SJSA1 (cell line): ENCODE measurements at places on chromosomes 1 and 21. TPM values are rescaled to one million over a fixed set of nuclear protein-coding genes. Genes with fewer than 3 reads are reported as not detected.

The APOBEC4 gene
- total RNA-seq: not detected in 2 replicates

The NUP133 gene
- 39.0 and 43.8 TPM in 2 replicates for total RNA-seq

- peak; percentile 83 for DNase-seq
These were observed 53.8 kb downstream of the IER5 start for GRCh38 chr1:181142096-181142958.

The ESPN gene
- not detected in 2 replicates for total RNA-seq

The PRAMEF33 gene
- not detected in 2 replicates for total RNA-seq

DNA sequence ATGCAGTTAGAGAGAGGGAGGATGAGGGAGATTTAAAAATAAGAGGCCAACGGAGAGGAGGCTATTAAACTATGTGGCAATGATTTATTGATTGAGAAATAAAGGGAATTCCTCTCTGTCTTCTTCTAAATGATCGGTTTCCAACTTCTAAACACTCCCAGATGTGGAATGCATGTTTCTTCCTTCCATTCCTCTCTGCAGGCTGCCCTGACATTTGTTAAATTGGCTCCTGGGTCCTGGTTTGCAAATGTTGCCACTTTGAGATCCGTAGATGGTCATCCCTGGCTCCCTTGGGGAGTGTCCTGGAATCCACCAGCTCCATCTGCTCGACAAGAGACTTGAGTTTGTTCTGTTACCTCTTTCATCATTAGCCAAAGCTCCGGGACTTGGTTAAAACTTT, 10.3 kb upstream of the C1orf198 start:
- DNase-seq: no peak

DNA sequence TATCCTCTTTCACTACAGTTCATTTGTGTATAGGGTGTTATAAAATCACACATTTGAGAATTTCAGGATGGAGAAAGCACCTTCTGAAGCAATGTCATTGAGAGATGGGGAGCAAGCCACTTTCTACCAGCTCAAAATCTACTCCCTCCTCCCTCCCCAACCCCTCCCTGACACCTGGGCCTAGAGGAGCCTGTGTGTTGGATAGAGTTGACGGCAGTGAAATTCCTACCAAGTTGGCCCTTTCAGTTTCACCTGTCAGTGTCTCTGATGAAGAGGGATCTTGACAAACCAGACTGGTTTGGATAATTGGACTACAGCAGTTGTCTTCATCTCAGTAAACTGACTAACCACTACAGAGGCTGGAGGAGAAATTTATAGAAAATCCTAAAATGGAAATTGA, 125.0 kb upstream of the HOOK1 start:
- no peak for DNase-seq

The OBSCN gene
- total RNA-seq: 0.06 and 0.87 TPM in 2 replicates

DNA sequence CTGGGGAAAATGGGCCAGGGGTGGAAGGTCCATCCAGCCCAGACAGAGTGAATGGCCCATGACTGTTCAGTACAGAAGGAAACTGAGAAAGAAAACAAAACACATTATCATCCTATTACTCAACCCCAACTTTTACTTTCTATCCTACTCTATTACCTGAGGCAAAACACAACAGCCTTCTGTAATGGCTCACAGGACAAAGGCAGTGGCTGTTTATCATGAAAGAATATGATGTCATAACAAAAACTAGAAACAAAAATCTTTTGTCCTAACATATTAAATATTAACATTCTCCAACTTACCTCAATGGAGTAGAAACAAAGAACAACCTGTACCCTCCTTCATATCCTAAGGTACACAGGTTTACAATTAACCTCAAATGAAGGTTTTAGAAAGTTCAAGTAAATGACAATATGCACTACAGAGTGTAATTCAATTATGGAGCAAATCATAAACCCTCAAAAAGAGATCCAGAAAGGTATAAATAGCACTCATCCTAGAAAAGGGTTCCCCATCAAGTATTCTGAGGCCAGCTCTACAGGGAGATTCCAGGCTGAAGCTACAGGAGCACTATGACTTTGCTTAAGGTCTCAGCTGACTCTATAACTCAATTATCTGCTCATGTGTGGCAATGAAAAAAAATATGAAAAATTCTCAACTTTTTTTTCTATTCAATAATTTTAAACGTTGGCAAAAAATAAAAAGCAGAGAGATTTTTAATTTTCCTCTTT, 15.1 kb downstream of the ELK4 start:
- no peak for DNase-seq

GRCh38 chr1:109730666-109731065, 10.2 kb downstream of the GSTM3 start:
- no peak for DNase-seq

The C1QB gene
- not detected in 2 replicates for total RNA-seq

DNA sequence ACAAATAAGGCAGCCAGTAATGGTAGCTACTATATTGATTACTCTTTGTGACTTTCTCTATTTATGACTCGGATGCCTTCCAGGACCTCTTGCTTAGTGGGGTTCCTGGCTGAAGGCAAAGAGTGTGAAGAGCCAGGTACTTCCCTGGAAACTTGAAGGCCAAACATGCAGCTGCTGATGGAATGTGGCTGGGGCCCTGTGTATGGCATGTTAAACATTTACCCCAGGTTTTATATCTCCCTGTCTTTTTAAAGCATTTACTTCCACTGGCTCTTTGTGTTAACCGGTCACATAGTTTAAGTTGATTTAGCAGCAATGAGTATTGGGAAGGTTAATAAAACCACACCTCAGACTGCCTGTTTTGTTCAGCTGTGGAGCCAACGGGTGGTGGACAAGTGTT, 45.7 kb upstream of the PAXBP1 start:
- DNase-seq: no peak

- peak; percentile 4 for DNase-seq
These were observed 418.5 kb upstream of the RUNX1 start for GRCh38 chr21:35467566-35467965.

DNA sequence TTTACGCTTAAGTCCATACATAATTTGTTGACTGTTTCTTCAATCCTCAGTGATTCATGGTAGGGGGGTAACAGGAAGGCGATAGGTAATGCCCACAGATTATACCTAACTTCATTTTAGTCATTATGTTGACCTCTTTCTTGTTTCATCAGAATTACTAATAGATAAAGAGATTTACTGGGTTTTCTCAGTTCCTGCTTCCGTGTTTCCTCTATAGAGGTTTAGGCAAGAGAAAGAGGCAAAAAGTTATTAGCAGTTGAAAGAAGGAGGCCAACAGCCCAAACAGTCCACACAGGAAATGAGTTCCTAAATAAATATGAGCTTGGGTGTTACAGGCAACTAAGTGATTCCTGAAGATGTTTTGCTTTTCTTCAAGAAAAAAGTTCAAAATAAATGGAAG, 17.9 kb upstream of the CLCA1 start:
- DNase-seq: no peak

- DNase-seq: no peak
These were observed 49.4 kb downstream of the TBCE start for GRCh38 chr1:235416662-235417049.

The STPG1 gene
- 16.5 and 17.5 TPM in 2 replicates for total RNA-seq

The ARHGAP30 gene
- total RNA-seq: not detected in 2 replicates

GRCh38 chr1:179137617-179138255, 55.9 kb downstream of the TOR3A start:
- DNase-seq: no peak

GRCh38 chr21:26080211-26080610, 90.4 kb downstream of the APP start:
- DNase-seq: no peak

The MX2 gene
- total RNA-seq: not detected in 2 replicates

DNA sequence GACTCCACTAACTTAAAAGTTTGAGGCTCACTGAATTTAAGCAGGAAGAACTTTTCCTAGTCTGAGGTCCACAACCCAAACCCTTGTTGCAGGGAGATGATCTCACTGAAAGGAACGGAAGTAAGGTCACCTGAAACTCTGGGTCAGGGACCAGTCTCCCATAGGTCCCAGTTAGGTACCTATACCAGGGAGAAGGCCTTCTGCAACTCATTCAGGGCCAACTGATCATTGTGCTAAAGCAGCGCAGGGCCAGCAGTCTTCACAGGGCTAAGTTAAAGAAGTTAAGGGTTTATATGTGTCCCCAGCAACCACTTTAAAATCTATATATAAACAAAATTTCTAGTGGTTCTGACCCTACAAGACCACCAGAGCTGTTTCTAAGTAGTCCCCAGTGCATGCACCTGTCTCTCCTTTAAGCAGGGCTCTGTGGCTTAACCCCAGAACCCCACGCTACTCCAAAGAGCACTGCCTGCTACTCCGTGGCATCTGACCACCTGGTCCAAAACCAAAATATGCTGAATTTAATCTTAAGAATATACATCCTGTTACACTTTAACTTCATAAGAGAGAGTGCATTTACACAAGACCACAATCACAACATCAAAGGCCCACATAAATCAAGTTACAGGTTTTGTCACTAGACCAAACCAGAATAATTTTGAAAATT, 2.8 kb downstream of the SRSF10 start:
- no peak for DNase-seq

GRCh38 chr1:200043336-200043668, 15.8 kb downstream of the NR5A2 start:
- no peak for DNase-seq

The ARHGEF16 gene
- 34.9 and 46.6 TPM in 2 replicates for total RNA-seq

DNA sequence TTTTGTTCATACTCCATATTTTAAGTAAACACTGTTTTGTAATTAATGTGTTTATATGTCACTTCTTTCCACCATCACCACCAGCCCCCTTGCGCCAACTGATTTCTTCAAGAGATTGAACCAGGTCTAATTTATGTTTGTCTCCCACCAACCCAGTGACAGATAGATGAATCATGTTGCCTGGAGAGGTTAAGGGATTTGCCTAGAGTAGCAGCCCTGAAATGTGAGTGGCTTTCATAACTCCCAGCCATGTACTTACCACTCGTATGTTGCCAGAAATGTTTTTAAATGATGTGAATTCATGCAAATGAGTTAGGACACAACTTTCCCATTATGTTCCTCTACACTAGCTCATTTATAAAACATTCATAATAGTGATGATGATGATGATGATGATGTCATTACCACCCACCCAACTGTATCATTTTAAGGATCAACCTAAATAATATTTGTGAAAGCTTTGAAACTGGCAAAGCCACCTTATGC, 86.9 kb downstream of the LRRC8D start:
- peak; percentile 69 for DNase-seq
